ENCODE measurements at places on chromosomes 2 and 18.

DNA sequence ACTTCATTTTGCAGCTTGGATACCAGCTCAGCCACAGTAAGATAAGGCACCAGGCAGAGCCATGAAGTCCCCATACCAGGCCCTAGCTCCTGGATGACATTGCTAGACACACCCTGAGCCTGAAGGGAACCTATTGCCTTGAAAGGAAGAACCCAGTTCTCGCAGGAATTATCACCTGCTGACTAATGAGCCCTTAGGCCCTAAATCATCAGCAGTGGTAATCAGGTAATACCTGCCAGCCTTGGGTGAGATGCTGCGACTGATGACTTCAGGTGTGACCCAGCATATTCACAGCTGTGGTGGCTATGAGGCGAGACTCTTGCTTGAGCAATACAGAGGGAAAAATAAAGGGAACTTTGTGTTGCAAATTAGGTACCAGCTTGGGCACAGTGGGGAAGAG lies 24.9 kb downstream of the CLK1 start:
- no peak for DNase-seq

- DNase-seq: no peak
These were observed 20.0 kb upstream of the NEMP2 start for GRCh38 chr2:190554357-190555006.

GRCh38 chr2:156322686-156323231 lies 9.8 kb downstream of the NR4A2 start:
- DNase-seq: no peak

DNA sequence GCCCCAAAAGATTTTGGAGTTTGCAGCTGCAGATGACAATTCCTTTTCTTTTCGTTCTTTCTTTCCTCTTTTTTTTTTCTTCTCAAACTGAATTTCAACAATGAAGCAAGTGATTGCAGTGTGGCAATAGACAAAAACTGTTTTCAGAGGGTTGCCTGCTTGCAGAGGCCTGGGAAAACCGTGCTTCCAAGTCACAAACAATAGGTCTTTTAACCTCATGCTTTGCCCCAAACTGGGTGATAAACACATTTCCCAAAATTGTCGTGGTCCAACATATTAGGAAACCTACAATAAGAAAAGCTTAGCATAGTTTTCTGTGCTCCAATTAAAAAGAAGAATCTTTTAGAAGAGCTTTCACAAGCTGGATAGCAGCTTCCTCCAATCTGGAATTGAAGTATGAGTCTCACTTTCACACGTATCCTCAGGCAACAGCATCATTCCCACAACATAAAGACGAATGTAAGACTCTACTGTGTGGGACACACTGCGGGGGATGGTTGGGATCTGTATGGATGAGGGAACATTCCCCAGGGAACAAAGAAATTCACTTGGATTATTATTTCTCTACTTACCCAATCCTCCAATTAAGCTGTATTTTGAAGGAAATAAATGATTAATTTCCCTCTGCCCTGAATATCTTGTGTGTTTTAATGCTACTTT lies 656.1 kb downstream of the RNF144A start:
- no peak for DNase-seq

DNA sequence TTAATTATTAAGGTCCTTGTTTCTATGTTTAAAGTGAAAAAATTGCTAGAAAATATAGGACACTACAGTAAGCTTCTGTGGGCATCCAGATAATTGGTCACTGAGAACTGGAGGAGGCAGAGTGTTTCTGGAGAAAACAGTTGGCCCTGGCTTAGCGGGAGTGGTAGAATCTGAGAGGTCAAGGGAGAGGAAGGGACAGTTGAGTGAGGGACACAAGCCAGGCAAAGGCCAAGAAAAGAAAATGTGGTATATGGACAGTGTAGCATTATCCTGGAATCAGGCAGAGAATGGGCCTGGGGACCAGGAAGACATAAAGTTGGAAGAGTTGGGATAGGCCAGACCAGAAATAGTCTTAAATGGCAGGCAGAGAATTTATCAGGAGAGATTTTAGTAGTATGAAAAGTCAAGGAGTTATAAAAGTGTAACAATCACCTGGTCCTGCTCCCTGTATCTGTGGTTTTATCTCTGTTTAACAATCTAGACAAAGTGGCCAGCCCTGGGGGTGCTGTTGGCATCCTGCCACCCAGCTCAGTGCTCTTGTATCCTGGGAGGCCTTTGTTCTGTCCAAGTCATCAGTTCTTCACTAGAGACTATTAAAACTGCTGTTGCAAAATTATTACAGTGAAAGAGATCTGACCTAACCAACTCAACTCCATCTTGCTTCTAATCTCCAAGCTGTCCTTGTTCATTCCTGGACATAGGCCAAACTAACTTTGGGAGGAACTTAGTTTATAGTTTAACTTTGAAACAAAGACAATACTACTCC lies 15.4 kb upstream of the MSGN1 start:
- DNase-seq: no peak

DNA sequence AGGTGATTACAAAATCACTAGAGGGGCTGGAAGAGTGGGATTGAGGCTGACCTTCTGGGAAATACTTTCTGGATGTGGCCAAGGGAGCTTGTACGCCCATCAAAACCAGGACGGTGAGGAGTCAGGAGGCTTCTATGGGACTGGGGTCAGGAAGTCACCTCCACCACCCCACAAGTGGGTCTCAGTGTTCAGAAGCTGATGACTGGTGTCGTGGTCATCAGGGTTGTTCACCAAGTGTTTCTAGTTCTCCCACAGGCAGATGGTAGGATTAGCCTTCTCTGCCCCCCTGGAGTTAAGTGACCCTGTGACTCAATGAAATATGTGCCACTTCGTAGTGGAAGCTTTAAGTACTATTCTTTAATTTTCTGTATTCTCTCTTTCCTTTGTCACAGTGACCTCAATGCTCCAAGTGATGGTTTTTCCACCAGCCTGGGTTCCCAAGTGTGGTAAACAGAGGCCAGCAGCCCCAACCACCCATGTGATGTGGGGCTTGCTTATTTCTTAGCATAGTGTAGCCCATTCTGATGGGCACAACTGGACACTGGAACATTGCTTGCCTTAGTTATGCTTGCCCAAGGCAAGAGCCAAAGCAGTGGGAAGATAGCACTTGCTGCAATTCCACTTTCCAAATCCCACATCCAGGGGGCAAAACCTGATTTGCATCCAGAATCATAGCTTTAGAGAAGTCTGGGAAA lies 258.8 kb downstream of the CYP26B1 start:
- DNase-seq: no peak

- DNase-seq: no peak
These were observed 37.2 kb downstream of the CASP10 start for GRCh38 chr2:201220102-201220570.

GRCh38 chr2:134122610-134123009 lies 131.3 kb upstream of the MGAT5 start:
- no peak for DNase-seq

DNA sequence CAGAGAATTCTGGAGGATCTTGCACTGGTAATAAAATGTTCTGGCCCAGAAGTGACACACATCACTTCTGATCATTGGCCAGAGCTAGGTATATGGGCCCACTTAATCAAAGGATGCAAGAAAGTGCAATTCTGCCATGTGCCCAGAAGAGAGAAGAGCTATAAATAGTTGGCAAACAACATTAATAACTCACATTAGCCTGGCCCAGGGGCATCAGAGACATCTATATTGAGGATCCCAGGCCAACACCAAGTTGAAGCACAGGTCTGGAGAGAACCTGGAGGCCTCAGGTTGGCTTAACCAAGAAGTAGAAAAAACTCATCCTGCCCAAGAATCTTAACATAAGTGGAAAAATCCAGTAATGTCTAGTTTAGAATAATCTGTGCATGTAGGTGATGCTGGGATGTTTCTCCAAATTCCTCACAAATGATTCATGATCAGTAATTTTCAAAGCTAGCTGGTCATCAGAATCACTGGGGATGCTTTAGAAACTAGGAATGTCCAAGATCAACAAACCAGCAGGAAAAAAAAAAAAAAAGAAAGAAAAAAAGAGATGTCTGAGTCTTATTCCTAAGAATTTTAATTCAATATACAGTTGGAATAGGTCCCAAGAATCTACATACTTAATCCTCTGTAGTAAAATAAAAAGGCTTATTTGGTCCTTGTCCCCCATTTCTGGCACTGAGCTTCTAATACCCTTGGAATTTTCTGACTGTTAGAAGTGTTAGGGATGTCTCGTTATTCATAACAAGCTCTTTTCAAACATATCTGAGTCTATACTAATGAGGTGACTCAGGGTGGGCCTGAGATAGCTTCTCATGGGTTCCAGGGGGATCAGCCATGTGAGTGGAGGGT lies 35.0 kb upstream of the EVA1A start:
- DNase-seq: no peak

GRCh38 chr18:67217551-67218166 lies 298.9 kb downstream of the DSEL start:
- DNase-seq: peak; percentile 44

- no peak for DNase-seq
These were observed 158.3 kb downstream of the LDLRAD4 start for GRCh38 chr18:13376841-13377351.

- DNase-seq: no peak
These were observed 39.8 kb downstream of the XRCC5 start for GRCh38 chr2:216148983-216149382.

GRCh38 chr2:11505652-11506610 lies 27.9 kb upstream of the GREB1 start:
- no peak for DNase-seq

DNA sequence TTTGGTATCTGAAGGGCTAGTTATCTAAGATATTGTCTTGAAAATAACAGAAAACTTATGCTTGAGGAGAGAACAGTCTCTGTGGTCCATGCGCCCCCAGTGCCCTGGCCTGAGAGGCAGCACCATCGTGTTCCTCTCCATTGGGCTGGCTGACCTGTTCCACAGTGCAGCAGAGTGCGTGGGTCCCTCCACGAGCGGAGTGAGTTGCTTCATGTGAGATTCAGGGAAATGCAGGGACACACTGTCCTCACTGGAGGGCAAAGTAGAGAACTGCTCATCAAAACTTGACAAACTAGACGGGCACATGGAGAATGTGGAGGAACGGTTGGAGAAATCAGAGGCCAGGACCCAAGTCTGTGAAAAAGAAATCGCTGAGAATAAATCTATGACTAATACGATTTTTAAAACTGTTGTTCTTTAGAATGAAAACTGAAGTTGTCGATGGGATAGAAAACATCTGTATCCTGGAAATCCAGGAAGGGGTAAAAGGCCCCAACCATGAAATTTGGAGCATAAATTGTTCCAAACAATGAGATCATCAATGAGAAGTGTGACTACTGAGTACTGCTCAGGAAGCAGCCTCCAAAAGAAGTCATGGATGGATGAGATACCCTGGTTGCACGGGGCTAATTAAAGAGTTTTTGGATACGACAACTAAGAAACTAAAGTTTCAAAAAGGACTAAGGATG lies 58.1 kb downstream of the REV1 start:
- no peak for DNase-seq

DNA sequence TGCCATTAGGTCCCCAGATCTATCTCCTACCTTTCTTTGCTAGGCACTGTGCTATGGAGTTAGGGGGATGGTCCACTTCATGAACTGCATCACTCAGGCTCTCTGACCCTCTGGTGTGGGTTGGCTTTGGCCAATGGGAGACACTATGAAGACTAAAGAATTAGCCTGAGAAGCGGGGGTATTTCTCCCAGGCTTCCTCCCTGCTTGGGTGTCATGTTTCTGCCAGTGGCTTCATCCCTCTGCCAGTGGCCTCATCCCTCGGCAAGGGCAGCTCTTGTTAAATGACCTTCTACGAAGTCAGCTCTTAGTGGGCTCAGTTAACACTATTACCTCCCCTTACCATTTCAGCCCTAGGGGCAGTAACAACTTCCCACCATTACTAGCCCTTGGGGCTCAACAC lies 41.9 kb upstream of the EPB41L3 start:
- no peak for DNase-seq

DNA sequence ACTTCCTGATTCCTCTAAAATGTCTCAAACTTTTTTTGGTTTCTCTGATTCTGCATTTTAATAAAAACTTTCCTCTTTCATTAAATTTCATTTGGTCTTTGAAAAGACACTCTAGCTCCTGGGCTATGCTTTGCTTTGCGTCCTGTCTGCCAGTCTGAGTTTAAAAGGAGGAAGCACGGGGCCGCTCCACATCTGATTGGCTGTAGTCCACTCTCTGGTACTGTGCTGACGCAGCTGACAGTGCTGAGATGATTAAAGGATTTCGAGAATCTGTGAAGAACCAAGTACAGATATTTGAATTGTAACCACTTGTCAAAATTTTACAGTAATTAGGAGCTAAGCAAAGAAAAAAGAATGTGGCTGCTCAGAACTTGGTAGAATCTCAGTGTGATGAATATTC lies 199.6 kb upstream of the HNMT start:
- DNase-seq: no peak

- no peak for DNase-seq
These were observed 19.9 kb downstream of the SIGLEC15 start for GRCh38 chr18:45845410-45845809.

GRCh38 chr2:28639836-28640235 lies 111.8 kb upstream of the PPP1CB start:
- DNase-seq: no peak

- DNase-seq: peak; percentile 35
These were observed 321.0 kb upstream of the THSD7B start for GRCh38 chr2:136444323-136444722.

GRCh38 chr18:21362831-21363230 lies 120.8 kb downstream of the GREB1L start:
- DNase-seq: no peak

- DNase-seq: no peak
These were observed 31.3 kb downstream of the USP40 start for GRCh38 chr2:233535271-233535670.

- no peak for DNase-seq
These were observed 69.9 kb upstream of the CTLA4 start for GRCh38 chr2:203797712-203798111.

DNA sequence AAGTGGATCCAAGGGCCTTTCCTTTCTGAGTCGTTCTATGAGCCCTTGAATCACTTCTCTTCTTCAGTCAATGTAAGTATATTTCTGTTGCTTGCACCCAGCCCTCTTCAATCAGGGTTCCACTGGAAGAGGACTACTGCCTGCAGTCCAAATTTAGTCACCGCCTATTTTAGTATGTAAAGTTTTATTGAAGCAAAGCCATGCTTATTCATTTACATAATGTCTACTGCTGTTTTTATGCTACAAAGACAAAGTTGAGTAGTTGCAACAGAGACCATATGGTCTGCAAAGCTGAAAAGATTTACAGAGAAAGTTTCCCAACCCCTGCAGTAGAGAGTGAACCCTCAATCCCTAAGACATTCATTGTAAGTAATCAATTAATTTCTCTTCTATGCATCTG lies 332.5 kb upstream of the TNP1 start:
- DNase-seq: no peak

GRCh38 chr2:43075054-43075593 lies 151.3 kb downstream of the ZFP36L2 start:
- DNase-seq: peak; percentile 91

GRCh38 chr2:232325324-232326273 lies 53.0 kb upstream of the ALPP start:
- DNase-seq: peak; percentile 48

DNA sequence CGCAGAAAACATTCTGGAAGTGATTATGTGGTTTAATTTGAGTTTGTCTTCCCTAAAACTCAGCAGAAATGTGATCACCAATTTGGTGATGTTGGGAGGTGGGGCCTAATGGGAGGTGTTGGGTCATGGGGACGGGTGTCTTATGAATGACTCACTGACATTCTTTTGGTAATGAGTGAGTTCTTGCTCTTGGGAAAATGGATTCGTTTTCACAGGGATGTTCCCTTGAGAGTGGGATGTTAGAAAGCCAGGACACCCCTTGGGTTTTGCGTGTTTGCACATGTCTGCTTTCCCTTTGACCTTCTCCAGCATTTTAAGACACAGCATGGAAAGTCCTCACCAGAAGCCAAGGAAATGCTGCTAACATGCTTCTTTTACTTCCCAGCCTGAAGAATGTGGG lies 321.5 kb upstream of the NT5C1B start:
- DNase-seq: no peak

- DNase-seq: no peak
These were observed 74.2 kb downstream of the LYPD6B start for GRCh38 chr2:149112713-149113112.
